ENCODE measurements at places on chromosomes 1 and 21.

DNA sequence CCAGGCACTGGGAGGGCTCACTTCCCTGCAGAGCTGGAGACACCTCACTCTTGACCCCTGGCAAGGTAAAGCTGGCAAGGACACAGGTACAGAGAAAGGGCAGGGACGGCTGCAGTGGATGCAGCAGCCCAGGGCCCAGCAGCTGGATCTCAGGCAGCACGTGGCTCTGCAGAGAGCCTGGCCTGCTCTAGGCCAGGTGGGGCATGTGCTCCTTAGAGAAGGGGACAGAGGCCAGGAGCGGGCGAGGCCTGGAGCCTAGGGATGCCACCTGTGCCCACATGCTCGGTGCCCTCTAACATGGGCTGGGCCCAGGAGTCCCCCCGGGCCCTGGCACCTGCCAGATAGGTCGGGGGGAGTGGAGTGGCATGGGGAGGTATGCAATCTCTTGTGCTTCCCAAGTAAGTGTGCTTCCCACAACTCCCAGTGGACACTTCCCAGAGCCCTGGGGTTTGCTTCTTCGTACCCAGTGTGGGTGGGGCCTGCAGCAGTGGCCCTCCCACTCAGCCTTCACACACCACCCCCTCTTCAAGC is 30.0 kb downstream of the WNT3A start:
- no peak for DNase-seq

DNA sequence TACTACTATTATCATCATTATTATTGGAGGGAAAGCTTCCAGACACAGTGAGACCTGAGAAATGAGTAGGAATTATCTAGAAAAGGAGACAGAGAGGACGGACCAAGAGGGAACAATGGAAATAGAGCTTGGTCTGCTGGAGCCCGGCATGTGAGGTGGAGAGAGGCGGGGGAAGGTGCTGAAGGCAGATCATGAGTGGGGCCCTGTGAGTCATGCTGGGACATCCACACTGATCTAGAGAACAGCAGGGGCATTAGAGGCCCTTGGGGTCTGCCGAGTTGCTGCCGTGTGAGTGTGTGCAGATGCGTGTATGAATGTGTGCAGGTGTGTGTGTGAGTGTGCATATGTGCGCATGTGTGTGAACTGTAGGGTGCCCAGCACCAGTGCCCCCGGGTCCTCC is 65.7 kb downstream of the TMCO4 start:
- no peak for DNase-seq

GRCh38 chr1:21302747-21303715 is 12.8 kb upstream of the ECE1 start:
- DNase-seq, result no peak

GRCh38 chr1:185971688-185972087 is 237.5 kb downstream of the HMCN1 start:
- DNase-seq, result no peak

DNA sequence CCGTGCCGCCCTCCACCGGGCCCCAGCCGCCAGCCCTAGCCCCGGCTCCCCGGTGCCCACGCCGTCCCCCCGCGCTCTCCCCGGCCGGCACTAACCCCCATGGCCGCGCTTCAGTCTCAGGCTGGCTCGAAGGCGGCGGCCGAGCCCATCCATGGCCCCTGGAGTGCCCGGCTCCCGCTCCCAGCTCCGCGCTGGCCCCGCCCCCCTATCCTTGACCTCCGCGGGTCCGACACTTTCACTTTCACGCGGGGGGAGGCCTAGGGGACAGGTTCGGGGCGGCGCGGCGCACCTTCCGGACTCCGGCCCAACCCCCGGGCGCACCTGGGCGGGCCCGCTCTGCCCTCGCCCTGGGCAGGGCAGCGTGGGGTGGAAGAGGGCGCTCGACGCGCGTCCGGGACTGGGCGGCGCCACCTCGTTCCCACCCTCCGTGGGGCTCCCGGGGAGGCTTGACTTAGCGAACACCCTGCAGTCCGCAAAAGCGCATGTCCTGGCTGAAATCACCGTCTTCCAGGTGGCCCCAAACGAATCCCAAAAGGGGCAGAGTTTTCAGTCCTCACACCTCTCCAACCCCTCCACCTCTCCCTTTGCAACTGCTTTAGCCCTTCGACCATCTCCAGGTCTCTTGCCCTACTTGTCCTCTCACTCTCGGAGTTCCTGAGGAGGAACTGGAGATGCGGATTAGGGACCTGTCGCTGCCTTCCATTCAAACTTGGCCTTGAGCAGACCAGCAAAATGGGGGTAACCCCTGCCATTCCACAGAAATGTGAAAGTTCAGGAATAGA is 3.9 kb upstream of the DENND2D start:
- DNase-seq, result no peak

GRCh38 chr1:161117759-161118581 is at the start of the genes NIT1 and PFDN2:
Gene NIT1, plus strand, starts transcription at chr1:161118105. Its CDS starts 72 bp downstream, at chr1:161118177.
Gene PFDN2, minus strand, starts transcription at chr1:161118037. Its CDS starts 11 bp downstream, at chr1:161118026.
- DNase-seq, result peak; percentile 79

GRCh38 chr1:78468521-78468920 is 22.3 kb upstream of the PTGFR start:
- DNase-seq, result no peak

DNA sequence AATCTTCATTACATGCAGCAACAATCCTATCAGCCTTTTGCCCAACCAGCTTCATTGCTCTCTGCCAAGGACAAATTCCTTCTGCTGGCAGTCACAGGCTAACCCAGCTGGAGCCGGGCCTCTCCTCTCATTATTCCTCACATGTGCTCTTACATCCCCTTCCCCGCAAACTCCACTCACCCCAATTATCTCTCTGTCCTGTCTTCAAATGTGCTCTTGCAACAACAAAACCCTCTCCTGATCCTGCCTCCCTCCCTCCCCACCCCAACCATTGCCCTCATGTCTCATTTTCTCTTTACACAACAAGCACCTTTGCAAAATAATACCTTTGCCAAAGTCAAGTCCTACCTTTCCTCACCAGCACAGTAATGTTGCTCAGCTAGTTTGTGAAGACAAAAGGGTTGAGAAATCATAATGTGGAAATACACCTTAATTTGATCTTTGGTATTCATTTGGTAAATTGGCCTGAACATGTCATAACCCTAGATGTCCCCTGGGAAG is 36.0 kb upstream of the DHCR24 start:
- no peak for DNase-seq

- DNase-seq, result no peak
Measured at GRCh38 chr1:193068013-193068412, 8.6 kb downstream of the RO60 start.

GRCh38 chr1:171939740-171940139 is 98.4 kb downstream of the DNM3 start:
- DNase-seq, result no peak

GRCh38 chr1:90952906-90953305 is 68.9 kb downstream of the ZNF644 start:
- DNase-seq, result no peak

GRCh38 chr21:19490481-19490880 is 1086.9 kb upstream of the TMPRSS15 start:
- DNase-seq, result no peak

GRCh38 chr1:55337801-55338447 is 122.8 kb upstream of the USP24 start:
- no peak for DNase-seq

DNA sequence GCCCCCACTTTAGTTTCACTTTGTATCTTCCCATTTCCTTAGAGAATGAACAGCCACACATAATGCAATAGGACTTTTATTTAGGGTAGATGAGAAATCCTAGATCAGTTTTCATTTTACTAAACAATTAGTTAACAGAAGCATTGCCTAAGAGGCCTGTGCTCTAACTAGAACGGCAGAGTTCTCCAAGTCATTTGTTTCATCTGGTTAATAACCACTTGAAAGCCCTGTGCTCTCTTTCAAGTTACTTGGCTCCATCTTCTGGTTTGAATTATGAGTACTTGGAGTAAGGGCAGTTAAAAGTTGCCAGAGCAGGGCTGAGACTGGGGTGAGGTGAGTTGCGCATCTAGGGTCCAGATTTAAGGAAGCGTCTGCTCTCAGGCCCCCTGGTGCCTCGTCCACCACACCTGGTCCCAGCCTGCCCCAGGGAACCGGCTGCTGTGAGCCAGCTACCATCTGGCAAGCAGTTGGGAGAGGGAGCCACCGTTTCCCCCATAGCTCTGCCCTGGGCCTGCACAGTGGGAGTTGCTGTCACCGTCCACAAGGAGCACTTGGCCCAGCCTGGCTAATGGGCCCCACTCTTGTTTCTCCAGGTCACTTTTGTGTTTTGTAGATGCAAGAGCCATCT is 18.1 kb upstream of the SLC44A3 start:
- no peak for DNase-seq

- no peak for DNase-seq
Measured at GRCh38 chr1:228736844-228737445, 1.7 kb downstream of the RHOU start.

DNA sequence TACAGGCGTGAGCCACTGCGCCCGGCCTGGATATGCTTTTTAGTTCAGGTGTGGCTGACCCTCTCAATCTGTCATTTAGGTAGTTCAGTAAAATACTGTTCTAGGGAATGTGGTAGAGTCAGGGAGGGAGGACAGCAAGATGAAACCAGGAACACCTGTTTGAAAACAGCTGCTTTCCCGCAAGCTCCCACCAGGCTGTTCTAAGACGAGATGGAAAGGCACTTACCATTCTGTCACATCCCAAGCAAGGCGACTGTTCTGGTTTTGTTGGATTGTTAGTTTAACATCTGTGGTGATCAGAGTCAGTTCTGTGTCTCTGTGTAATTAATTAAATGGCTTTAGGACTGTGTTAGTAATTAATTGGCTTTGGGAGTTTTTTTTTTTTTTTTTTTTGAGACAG is 2.9 kb downstream of the CHAF1B start:
- no peak for DNase-seq

GRCh38 chr1:7558041-7558461 is 213.0 kb upstream of the VAMP3 start:
- DNase-seq, result no peak

- no peak for DNase-seq
Measured at GRCh38 chr1:39105841-39106765, 80.0 kb downstream of the NDUFS5 start.

DNA sequence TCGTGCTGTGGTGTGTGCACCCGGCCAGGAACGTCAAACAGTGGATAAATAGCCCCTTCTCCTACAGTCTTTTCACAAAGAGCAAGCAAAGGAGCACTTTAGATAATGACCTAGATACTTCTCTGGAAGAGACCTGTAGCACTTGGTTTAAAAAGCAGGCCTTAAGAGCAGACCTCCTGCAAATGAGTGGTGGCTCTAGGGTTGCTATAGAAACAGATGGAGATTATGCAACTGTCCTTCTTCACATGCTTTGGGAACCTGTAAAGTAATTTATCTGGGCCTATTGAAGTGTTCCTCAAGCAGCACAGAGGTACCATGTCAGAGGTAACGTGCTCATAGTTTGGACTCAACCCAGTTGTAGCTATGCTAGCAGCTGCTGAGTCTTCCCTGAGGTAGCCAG is 208.2 kb upstream of the KIAA0040 start:
- DNase-seq, result no peak

- no peak for DNase-seq
Measured at GRCh38 chr1:30872948-30873263, 35.7 kb downstream of the SDC3 start.

DNA sequence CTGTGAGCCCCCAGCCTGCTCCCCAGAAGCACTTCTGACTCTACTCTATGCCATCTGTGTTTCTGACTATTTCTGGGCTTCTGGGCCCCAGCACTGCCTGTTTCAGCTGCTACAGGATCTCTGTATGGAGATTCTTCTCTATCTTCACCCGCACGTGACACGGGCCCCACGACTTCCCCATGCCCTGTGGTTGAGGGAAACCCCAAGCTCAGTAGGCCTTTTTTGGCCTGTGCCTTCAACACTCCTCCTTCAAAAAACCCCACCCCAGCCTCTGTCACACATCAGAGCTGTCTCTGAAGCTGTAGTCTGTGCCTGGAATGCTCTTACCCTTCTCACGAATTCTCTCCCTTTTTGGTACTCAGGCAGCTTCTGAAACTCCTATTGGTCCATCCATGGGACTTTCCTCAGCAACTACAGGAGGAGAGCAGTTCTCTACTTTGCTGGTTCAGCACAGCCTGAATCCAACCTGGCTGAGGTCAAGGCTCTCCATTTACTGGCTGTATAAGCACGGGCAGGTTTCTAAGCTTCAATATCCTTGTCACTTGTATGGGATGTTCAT is 2.0 kb upstream of the NID1 start:
- no peak for DNase-seq

GRCh38 chr1:221184131-221184794 is 305.0 kb downstream of the HLX start:
- DNase-seq, result no peak

DNA sequence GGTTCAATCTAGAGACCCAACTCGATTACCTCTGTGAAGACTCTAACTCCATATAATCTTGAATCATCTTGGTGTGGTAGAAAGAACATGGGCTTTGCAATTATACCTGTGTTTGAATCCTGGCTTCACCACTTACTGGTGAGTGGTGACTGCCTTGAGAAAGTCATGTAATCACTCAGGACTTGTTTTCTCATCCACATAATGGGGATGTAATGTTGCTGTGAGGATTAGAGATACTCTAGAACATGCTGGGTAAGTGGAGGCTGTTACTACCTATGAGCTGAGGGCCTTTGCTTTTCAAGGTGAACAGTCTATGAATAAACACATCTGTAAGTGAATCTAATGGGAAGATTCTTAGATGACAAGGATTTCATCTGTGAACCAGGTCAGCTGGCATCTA is 2.6 kb upstream of the DYRK1A start:
- DNase-seq, result no peak

DNA sequence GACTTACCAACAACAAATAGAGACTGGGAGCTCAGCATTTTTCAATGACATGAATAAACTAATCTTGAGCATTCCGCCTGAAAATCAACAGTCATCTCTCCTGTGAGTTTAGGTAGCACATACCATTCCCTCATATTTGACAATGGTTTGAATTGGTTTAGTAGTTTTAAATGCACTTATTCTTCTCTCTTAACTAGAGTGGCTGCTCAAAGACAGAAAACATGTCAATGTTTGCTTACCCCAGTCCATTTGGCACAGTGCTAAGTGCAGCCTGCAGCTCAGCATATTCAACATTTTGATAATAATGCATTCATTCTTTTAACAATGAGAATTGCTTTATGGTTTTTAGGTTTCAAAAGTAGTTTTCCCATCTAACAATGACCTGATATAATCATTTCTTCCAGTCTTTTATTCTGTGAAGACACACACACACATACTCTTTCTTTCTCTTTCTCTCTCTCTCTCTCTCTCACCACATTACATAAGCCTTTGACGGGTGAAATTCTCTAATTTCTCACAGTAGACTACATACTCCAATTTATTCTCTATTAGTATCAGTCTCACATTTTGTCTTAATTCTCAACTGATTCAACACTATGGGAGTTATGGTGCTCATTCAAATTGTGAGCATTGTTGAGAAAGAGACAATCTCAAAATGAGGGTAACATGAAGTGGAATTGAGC is 432.3 kb downstream of the LRRIQ3 start:
- no peak for DNase-seq

DNA sequence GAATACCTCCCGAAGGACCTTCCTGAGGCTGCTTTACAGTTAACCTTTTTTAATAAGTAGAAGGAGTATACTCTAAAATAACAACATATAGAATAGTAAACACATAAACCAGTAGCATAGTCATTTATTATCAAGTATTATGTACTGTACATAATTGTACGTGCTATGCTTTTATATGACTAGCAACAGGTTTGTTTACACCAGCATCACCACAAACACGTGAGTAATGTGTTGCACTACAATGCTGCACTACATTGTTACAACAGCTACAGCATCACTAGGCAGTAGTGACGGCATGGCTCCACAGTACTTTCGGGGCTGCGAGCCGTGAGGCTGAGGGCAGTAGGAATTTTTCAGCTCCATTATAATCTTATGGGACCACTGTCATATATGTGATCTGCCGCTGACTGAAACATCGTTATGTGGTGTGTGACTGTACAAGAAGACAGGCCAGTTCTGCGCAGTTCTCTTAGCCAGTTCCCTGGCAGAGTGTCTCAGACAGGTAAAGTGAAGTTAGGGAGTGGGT is 82.8 kb upstream of the LRRC8D start:
- DNase-seq, result no peak
